ENCODE measurements at places on chromosomes 7 and 10.

- DNase-seq = no peak
Observed at GRCh38 chr10:8873310-8873709, 818.8 kb downstream of the GATA3 start.

- no peak for DNase-seq
Observed at GRCh38 chr7:13829914-13830900, 159.3 kb downstream of the ETV1 start.

DNA sequence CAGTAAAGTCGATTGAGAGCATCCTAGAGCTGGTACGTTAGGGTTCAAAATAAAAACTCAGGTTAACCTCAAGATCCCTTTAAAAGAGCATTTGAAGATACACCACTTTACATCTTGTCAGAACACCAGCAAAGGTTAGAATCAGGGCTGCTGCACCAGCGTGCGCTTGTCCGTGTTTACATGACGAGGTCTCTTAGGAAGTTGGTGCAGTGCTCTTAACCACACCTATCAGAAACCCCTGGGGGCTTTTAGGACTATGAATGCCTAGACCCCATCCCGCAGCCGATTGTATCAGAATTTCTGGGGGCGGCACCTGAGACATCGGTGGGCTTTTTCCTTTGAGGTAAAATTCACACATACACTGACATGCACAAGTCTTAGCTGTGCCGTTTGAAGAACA, 97.6 kb downstream of the ZMYND11 start:
- DNase-seq = no peak

DNA sequence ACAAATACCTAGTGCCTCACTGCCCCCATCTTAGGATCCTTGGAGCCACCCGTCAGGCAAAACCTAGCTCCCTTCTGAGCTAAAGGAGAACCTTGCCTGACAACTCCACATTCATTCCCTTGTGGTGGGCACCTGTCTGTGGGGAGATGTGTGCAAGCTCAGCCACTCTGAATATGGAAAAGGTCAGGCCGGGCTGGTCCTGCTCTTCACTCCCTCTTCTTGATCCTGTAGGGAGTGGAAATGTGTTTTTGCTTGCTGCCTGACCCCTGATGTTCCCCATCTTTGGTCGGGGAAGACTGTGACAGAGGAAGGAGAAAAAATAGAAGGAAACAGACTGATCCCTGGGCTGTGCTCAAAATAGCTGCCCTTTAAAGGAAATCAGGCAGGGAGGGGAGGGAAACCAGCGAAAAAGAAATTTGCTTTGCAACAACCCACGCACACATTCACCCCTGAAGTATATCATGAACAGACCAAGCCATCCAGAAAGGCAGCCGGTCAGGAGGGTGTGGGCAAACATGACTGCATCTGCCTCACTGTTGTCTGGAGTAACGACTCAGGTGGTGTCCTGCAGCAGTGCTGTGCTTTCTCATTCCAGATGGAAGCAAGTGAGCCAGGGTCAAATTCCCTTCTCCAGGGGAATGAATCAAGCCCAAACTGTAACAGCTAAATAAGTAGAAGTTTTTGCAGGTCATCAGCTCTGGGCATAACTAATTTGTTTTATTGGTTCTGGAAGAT, 74.0 kb downstream of the SCRN1 start:
- no peak for DNase-seq

DNA sequence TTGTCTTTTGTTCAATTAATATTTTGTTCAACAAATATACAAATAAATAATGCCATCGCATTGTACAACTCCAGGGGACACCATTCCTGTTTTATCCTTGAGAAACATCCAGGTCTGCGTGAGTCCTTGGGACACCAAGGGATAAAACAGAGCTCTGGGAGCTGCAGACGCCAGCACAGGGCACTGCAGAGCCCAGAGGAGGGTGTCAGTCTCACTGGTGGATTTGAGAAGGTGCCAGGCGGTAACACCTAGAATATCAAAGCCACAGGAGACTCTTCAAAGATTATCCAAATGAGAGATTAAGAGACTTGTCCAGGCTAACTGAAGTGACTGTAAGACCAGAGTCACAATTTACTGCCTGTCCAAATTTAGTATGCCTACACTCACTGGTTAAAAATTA, 55.3 kb downstream of the TEX36 start:
- no peak for DNase-seq

DNA sequence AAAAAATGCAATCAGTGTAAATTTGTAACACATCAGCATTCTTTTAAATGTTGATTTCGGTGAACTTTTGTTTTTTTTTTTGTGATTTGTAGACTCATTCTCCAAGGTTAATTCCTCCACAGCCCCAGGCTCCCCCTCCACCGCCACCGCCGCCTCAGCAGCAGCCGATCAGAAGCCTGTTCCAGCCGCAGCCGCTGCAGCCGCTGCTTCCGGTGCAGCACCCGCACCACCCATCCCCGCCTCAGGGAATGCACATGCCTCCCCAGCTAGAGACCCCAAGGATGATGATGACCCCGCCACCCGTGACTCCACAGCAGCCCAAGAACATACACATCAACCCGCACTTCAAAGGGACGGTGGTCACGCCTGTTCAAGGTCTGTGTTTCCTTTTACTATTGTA, 66.6 kb downstream of the RBM33 start:
- DNase-seq = no peak

GRCh38 chr7:104358446-104359132, 30.2 kb downstream of the LHFPL3 start:
- no peak for DNase-seq

GRCh38 chr7:115226410-115226809, 304.5 kb downstream of the MDFIC start:
- DNase-seq = no peak

GRCh38 chr7:137925754-137926153, 76.1 kb downstream of the CREB3L2 start:
- no peak for DNase-seq

- DNase-seq = no peak
Observed at GRCh38 chr7:157394246-157395191, 57.7 kb downstream of the DNAJB6 start.

GRCh38 chr7:27576360-27576944, 86.2 kb downstream of the HIBADH start:
- peak; percentile 10 for DNase-seq

- DNase-seq = peak; percentile 30
Observed at GRCh38 chr7:85004402-85004801, 182.5 kb downstream of the SEMA3D start.

DNA sequence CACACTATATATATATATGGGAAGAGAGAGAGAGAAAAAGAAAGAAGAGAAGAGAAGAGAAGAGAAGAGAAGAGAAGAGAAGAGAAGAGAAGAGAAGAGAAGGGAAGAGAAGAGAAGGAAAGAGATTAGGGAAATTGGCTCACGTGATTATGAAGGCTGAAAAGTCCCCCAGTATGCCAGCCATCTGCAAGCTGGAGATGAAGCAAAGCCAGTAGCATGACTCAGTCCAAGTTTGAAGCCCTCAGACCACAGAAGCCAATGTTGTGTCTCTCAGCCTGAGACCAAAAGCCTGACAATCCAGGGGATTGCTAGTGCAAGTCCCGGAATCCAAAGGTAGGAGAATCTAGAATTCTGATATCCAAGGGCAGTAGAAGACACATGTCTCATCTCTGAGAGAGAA, 206.3 kb upstream of the PRSS1 start:
- peak; percentile 34 for DNase-seq

GRCh38 chr7:76325811-76326210, 23.3 kb downstream of the HSPB1 start:
- DNase-seq = no peak

DNA sequence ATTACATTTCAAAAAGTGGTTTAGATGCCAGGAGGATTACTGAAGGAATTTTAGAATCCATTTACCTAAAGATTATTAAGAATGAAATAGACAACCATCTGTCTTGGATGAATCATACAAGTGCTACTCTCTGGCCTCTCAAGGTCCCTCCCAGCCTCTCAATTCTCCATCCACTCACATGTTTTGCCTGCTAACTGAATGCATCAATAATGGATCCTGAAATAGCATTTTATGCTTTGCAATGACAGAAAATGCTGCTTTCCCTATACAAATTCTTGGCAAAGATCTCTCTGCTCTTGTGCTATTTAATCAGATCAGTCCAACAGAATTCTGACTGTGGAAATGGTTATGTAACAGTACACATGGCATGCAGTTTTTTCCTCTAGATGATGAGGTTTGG, 68.1 kb downstream of the HBP1 start:
- DNase-seq = no peak

GRCh38 chr7:30789334-30789711, 18.1 kb downstream of the MINDY4 start:
- DNase-seq = peak; percentile 79

GRCh38 chr10:76411729-76412435, 980.5 kb downstream of the LRMDA start:
- DNase-seq = peak; percentile 83

- DNase-seq = no peak
Observed at GRCh38 chr7:132527467-132528410, 48.5 kb downstream of the PLXNA4 start.

GRCh38 chr7:821688-822087, 10.6 kb upstream of the SUN1 start:
- DNase-seq = no peak

DNA sequence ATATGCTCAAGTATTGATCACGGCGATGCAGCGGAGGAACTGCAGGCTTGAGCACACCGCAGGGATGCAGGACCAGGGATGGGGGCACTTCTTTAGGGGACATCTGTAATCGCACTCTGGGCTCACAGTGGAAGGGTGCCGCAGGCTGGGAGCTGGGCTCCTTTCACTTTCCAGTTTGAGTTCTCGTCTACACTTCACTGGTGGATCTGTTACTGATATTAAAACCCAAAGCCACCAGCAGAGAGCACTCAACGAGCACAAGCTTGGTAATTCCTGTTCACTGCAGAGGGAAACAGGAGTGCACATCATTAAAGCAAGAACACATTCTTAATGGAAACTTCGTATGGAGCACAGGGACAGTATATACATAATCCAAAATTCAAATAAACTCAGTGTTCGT, 91.3 kb downstream of the PARD3 start:
- DNase-seq = peak; percentile 53

GRCh38 chr10:23338155-23338828, 6.3 kb downstream of the C10orf67 start:
- no peak for DNase-seq

DNA sequence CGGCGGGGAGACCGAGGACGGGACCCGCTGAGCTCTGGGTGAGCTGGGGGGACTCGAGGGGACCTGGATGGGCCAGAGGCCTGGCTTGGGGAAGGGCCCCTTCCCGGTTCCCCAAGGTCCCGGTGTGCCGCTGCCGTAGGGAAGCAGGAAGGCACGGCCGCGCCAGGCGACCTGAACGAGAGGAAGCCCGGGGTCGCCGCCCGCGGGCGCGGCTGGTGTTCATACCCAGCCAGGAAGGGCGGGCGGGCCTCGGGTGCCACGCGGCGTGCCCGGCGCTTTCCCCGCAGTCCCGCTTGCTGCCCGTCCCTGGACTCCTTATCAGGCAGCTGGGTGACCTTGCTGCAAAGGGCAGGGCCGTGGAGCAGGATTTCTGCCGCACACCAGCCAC, 38.0 kb downstream of the ZNF777 start:
- DNase-seq = no peak

DNA sequence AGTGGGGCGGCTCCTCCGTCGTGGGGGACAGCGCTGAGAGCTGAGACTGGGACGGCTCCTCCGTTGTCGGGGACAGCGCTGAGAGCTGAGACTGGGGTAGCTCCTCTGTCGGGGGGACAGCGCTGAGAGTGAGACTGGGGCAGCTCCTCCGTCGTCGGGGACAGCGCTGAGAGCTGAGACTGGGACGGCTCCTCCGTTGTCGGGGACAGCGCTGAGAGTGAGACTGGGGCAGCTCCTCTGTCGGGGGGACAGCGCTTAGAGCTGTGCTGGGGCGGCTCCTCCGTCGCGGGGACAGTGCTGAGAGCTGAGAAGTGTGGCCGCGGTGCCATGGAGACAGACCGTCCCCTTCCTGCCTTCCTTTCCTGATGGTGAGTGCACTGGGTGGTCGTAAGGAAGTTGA, 136.4 kb downstream of the DYNC2I1 start:
- no peak for DNase-seq

GRCh38 chr10:28633750-28634149, 43.6 kb upstream of the BAMBI start:
- DNase-seq = no peak

- no peak for DNase-seq
Observed at GRCh38 chr7:84336766-84337165, 142.2 kb upstream of the SEMA3A start.

- peak; percentile 89 for DNase-seq
Observed at GRCh38 chr7:27134392-27134791, 3.8 kb upstream of the HOXA4 start.

- no peak for DNase-seq
Observed at GRCh38 chr7:155300641-155301452, 3.2 kb downstream of the INSIG1 start.

- no peak for DNase-seq
Observed at GRCh38 chr10:12622691-12623090, 273.3 kb downstream of the CAMK1D start.

DNA sequence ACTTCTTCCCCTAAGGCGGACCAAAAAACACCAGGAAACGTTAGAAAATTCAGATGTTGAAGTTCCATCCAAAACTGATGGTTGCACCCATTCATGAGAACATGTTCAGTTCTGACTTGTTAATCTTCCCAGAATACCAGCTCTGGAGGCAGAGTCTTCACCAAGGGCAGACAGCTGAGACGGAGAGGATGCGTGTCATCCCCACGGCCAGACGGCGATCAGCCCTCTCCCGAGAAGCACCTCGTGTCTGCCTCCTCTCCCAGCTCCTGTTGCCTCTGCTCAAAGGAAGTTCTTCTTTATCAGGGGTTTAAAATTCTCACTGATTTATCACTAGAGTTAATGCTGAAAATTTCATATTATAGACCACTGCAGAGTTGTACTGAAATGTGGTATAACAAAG, 269.7 kb downstream of the ZMYND11 start:
- DNase-seq = no peak

All from GM04504 (cell line).